ENCODE measurements at places on chromosomes 3 and 15.
A peak's percentile ranks its signal among the peaks of the same experiment; 100 is the strongest.

DNA sequence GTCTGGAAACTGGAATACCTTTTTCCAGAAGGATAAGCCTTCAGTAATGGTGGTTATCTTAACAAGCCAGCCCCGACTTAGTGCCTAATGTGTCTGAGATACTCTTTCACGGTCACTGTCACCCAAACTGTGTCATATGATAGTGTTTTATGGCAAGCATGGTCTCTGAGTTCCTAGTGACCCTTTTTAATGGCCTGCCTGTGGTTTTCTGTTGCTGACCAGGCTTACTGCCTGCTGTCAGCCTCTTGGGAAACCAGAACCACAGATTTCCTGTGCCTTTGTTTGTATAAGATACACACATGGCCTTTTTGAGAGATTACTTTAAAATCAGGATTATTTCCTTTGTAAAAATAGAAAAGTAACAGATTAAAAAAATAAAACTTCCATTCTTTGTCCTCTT lies 22.4 kb downstream of the HPS3 start:
- no peak for DNase-seq

DNA sequence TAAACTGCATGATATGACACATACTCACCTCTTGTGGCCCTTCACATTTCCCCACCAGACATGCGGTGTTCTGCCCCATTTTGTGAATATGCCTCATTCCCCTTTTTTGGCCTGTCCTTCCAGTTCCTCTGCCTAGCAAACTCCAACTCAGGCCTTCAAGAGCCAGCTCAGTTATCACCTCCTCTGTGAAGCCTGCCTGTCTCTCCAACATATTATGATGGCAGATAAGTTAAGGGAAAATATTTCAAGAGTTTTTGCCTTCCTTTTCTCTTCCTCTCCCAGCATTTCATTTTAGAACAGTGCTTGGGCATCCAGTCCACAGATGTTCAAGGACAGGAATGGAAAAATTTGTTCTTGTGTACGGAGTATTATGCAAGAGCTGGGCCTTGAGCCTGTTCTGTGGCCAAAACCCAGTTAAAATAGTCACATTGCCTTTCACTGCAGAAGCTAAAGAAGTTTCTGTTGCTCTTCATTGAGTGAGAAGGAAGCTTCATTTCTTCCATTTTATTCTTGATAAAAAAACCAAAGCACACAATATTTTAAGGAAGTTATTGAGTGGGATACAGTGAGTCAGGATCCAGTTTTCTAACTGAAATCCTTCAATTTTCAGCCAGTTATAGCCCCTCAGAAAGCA lies 192.0 kb downstream of the GHSR start:
- DNase-seq, result no peak

GRCh38 chr3:187744169-187745151 lies 808 bp downstream of the BCL6 start:
- no peak for DNase-seq

- no peak for DNase-seq
Observed at GRCh38 chr3:47261301-47261700, 21.3 kb downstream of the KIF9 start.

GRCh38 chr3:150613709-150614480 lies 10.8 kb downstream of the SELENOT start:
- DNase-seq, result no peak

- no peak for DNase-seq
Observed at GRCh38 chr15:33089878-33090757, 104.4 kb downstream of the FMN1 start.

GRCh38 chr3:162034368-162034767 lies 537.8 kb downstream of the OTOL1 start:
- DNase-seq, result no peak

GRCh38 chr3:95356764-95357501 lies 1294.1 kb downstream of the NSUN3 start:
- no peak for DNase-seq

DNA sequence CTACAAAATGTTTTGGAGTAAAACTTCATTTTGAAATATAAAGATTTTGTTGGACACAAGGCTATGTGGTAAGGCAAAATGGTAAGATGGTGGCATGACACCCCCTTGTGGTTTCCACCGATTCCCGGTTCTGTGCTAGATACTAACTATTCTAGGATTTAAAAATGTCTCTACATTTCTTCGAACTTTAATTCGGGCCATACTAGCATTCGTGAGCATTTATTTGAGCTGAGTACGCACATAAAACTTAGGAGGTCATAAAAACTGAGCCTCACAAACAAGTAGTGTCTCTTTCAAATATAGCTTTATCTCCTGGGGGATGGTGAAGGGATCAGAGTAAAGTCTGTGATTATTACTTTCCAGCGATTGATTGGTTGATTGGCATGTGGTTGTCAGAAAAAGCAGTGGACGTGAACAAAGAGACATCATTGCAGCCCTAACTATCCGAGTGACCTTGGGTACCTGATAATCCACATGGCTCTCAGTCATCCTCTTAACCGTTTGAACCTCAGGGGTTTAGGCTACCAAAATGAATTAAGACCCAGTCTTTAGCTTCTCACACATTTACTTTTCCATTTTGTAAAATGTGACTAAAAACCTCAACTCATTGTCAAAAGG lies 1.1 kb upstream of the ZNF639 start:
- peak; percentile 54 for DNase-seq

GRCh38 chr15:93048759-93049161 lies 40.3 kb downstream of the RGMA start:
- no peak for DNase-seq

DNA sequence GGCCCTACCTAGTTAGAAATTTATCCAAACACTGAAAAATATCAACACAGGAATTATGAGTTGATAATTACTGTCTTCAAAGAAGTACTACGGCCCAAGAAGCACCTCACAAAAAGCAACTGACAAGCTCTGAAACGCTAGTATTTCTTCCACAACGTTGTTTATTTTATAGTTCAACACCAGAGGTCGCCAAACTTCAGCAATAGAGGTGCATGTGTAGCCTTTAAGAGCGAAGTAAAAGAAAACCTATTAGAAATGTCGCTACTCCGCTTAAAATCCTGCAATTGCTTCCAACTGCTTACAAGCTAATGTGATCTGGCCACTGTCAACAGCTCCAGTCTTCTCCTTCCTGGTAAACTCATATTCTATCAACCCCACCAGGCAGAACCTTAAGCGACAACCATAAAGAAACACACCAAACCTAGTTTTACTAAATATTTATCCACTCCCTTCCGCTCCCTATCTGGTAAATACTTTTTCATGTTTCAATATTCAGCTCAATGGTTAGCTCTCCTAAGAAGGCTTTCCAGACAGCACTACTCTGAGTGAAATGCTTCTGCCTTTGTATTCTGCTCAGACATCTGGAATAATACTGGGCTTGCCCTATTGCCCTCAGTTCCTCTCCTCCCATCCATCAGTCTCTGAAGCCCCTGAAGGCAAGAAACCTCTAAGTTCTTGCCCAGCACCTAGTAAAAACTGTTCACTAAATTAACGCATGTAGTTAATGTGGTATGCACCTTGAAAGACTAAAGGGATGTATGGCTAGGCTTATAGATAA lies 110.2 kb downstream of the NR1I2 start:
- DNase-seq, result peak; percentile 13

- DNase-seq, result no peak
Observed at GRCh38 chr3:154229217-154229590, 95.1 kb downstream of the DHX36 start.

GRCh38 chr3:64844558-64844957 lies 156.8 kb upstream of the ADAMTS9 start:
- DNase-seq, result no peak

GRCh38 chr15:70777170-70777926 lies 14.0 kb upstream of the UACA start:
- peak; percentile 8 for DNase-seq

- no peak for DNase-seq
Observed at GRCh38 chr15:48856942-48857341, 21.0 kb upstream of the EID1 start.

- no peak for DNase-seq
Observed at GRCh38 chr3:5606884-5607472, 419.5 kb downstream of the EDEM1 start.

DNA sequence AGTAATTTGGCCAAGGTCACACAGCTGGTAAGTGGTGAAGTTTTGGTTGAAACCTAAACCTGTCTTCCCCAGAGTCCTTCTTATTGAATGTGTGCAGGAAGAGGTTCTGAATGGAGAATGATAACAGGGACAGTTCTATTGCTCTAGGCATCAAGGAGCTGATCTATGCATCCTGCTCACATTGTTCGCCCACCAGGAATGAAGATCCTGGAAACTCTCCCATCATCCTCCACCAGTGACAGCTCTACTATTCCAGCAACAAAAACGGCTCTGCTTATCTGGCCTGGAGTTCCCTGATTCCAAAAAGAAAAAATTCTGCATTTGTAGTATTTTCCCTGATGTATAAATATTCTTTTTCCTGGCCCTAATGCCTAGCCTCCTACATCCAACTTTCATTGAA lies 16.4 kb upstream of the TNFAIP8L3 start:
- DNase-seq, result no peak

- DNase-seq, result no peak
Observed at GRCh38 chr15:71290002-71290401, 174.7 kb downstream of the THSD4 start.

- DNase-seq, result no peak
Observed at GRCh38 chr3:12946251-12946648, 104.9 kb upstream of the RPL32 start.

DNA sequence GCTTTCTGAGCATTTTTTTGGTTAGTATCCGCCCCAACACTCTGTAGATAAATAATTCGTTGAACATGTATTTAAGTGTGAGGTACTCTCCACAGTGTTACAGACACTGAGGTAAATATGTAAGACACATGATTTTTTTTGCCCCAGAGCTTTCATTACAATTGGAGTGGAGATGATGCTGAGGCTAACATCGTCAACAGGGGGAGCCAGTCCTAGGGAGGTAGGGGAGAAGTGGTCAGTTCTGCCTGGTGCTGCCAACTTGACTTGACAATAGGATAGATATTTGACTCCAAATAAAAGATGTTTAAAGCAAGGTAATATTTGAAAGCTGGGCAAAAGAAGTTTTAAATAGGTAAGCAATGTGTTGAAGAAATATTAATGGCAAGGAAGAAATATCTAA lies 295.7 kb downstream of the UNC13C start:
- DNase-seq, result peak; percentile 9

All from H1 (cell line).